ENCODE measurements at places on chromosomes 7 and 10.
A peak's percentile ranks its signal among the peaks of the same experiment; 100 is the strongest.

DNA sequence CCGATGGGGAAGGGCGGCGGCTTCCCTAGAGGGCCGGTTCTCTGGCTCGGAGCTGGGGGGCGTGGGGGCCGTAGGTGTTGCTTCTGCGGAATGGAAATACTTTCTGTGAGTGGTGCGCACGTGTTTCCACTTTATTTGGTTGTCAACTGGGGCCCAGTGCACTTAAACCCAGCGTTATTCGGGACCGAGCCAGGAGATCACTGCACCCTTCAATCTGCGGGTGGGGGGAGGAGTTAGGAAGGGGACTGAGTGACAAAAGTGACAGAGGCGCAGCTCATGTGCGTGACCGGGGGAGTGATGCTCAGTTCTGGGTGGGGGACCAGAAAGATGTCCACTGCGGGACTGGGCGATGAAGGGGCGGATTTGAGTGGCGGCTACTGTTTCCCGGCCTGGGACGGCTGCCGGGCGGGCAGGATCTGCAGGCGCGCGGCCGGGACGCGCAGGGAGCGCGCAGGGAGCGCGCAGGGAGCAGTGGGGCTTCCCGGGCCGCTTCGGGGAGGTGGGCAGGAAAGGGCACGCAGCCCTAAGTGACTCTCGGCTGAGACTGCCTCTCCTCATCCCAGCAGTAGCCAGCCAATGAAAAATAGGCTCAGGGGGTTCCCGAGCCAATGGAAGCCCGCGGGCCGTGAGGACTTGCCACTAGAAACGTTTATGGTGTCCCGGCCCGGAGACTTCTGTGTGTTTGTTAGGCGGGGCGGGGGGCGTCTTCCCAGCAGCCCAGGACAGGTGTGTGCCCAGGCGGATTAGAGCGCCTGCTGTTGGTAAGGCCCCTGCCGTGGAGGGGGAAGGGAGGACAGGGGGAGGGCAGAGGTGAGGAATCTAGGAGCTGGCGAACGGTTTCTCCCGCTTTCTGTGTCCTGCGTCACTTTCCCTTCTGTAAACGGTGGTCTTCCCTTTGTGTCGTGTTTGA is 54.3 kb upstream of the KDM7A start:
- peak; percentile 84 for DNase-seq

GRCh38 chr10:46266306-46266985 is 20.4 kb upstream of the ANTXRL start:
- no peak for DNase-seq

DNA sequence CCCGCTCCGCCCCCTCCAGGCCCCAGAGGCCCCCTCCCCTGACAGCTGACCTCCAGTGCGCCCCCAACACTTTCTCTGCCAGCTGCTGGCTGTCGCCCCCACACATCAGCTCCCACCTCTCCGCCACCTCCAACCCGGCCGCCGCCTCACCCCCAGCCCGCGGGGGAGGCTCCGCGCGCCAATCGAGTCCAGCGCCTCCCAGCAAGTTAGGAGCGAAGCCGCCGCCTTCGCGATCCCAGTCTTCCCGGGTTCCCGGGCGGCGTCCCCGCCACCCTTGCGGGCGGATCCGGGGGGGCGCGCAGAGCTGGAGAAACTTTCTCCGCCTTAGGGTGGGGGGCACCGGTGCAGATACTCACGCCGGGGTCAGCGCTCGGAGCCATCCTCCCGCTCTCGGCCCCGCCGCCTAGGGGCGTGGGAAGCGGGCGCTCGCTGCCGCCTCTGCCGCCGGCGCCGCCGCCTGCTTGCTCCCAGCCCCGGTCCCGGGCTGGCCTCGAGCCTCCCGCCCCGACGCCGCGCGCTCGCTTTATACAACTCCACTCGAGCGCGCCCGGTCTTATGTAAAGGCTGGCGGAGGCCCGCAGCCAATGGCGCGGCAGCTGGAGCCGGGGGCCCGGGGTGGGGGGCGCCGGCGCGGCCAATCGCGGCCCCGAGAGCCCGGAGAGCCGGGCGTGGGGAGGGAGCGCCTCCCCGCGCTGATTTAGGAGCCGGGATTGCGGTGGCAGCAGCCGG is at the start of gene CRTAC1:
Gene CRTAC1 (minus strand): TSS at position 529 of the 729 bp plus-strand sequence. CDS start 149 bp downstream, at position 380.
- peak; percentile 91 for DNase-seq

DNA sequence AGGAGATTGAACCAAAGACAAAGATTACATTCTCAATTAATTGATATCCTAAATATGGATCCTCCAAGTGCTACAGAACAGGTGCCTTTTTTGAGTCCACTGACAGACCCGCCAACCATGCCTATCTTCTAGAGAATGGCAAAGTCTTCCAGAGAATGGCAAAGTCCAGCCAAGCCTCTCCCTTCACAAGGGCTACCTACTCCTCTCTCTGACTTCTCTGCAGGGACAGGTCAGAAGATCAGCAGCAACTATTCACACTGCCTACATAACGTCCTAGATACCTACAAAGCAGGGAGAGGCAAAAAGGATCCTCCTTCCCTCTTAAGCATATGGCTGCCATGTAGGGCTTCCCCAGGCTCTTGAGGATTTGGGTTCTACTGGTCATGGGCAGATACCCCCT is 12.4 kb downstream of the UBE2H start:
- DNase-seq: no peak

DNA sequence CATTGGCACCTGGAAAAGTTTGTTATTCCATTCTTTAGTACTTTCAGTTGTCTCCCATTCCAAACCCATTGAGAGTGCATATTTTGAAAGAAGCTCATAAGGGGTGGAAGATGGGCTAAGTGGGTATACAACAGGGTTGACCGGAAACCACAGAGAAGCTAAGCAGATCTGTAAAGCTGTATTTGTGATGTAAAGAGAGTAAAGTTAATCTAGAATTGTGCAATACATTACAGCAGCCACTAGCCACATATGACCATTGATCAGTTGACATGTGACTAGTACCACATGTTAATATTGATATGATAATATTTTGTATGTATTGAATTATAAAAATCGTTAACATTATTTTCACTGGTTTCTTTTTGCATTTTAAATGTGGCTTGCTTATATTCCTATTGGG is 4.9 kb upstream of the PNLIP start:
- no peak for DNase-seq

DNA sequence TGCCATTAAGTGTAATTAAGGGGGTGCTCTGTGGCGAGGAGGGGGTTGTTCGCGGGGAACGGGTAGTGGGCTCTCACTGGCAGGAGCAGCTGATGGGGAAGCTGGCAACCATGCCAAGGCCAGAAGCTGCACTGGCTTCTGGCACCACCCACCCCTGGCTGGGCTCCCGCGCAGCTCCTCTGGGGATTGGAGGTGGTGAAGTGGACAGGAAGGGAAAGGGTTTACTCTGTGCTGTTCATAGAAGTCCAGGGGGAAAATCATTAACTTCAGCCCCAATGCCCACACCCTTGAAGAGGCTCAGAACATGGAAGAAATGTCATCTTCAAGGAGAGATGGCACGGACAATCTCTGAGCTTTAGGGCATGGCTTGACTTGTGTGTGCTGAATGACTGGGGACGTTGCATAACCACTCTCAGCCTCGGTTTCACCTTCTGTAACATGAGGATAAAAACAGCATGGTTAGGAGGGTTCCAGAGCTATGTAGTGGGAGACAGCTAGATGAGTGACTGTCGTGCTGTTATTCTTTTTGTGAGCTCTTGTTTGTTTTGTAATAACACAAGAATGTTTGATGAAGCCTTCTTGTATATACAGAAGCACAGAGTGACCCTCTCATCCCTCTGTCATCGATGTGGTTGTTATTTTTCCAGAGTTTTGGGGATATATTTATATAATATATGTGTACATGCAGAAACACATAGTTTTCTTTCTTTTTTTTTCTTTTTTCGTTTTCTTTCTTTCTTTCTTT is 29.9 kb downstream of the KAZALD1 start:
- DNase-seq: no peak

- no peak for DNase-seq
Measured at GRCh38 chr10:74083304-74083703, 67.3 kb downstream of the AP3M1 start.

GRCh38 chr10:16545116-16545736 is 23.5 kb upstream of the C1QL3 start:
- peak; percentile 59 for DNase-seq

GRCh38 chr10:52463826-52464225 is 149.7 kb downstream of the DKK1 start:
- no peak for DNase-seq
